ENCODE measurements at places on chromosomes 5 and 9. TPM values are rescaled to one million over a fixed set of nuclear protein-coding genes. Genes with fewer than 3 reads are reported as not detected.

DNA sequence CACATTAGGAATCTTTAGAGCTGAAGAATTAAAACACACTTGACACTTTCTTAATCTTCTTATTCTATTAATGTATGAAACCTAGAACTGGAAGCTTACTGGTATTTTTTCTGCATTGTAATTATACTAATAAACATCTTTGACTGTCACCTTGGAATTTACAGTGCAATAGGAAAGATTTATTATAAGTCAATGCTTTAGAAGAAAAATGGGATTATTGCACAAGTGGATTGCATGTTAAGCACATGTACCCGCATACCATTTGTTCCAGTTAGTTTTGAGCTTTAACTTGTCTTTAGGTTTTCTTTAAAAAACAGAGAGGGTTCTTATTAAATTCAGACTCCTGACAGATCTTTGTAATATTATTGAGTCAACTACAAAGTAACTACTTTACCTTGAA lies 278.5 kb downstream of the CCDC171 start:
- DNase-seq: no peak

DNA sequence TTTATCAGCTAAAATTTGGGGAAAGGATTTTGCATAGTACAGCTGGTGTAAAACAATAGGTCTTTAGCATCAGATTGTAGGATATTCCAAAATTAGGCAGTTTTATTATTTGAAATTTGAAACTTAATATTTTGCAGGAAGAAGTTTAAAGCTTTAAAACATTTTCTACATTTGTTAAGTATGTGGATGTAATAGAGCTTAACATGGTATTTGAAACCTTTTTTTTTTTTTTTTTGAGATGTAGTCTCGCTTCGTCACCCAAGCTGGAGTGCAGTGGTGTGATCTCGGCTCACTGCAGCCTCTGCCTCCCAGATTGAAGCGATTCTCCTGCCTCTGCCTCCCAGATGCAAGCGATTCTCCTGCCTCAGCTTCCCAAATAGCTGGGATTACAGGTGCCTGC lies 2.9 kb downstream of the DENND4C start:
- no peak for DNase-seq

DNA sequence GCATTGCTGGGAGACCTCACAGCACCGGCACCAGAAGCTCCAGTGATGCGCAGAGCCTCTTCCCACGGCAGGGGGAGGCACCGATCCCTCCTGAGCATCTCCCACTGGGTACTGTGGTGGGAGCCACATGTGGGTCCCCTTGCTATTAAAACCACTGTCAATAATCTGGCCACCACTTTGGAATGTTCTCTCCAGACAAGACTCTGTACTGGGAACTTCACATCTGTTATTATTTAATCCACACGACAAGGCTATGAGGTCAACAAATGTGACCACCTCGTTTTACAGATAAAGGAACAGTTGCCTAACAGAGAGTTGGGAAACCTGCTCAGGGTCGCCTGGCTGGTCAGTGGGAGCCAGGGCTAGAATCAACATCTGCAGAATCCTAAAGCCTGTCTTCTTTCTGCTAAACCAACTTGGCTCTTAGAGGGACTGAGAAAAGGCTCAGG lies 72.7 kb downstream of the EPB41L4B start:
- DNase-seq: no peak

GRCh38 chr5:16965581-16965980 lies 29.5 kb upstream of the MYO10 start:
- no peak for DNase-seq

- DNase-seq: no peak
Measured at GRCh38 chr9:32558408-32558934, 6.1 kb upstream of the TOPORS start.

GRCh38 chr5:124134941-124135340 lies 611.5 kb downstream of the ZNF608 start:
- DNase-seq: no peak

DNA sequence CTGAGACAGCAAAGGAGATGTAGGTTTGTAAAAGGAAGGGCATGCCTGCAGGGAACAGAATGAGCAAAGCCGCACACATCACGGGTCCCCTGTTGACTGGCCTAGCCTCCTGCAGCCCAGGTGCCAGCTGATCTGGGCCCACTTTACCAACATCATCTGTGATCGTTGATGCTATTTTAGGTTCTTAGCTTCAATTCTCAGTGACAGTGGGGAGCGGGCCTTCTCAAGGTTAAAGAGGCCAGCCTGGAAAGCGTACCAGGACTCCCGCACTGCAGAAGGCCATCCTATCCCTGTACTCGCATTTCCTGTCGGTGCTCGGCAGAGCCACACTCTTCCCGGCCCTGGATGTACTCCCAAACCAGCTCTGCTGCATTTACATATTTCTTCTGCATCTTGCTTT lies 213.5 kb upstream of the IRX1 start:
- no peak for DNase-seq

Gene INSYN2B
- not detected for total RNA-seq

- DNase-seq: no peak
Measured at GRCh38 chr9:108316066-108316465, 539.7 kb downstream of the ACTL7B start.

GRCh38 chr9:91192381-91193086 lies 169.2 kb downstream of the AUH start:
- no peak for DNase-seq

Gene GFI1B
- not detected for total RNA-seq

DNA sequence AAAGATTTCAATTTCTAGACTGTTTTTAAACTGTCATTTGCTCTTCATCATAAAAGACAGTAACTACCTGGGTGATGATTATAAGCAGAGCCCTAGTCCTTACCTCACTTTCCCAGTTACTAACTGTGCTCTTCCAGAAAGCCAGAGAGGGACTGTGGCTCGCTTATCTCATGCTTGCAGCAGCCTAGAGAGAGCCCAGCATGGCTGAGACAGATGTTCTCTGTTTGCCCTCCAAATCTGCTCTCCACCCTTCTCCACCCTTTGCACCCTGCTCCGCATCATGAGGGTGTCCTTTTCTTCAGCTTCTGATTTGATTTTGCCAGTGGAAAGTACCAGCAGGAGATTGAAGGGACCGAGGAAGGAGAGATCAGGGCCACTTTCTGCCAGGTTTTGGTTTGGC lies 61.2 kb upstream of the SELENOP start:
- no peak for DNase-seq

Gene DIAPH1
- total RNA-seq: 217 TPM

- DNase-seq: no peak
Measured at GRCh38 chr5:124229352-124229751, 517.1 kb downstream of the ZNF608 start.

GRCh38 chr9:137247135-137247915 lies 3.8 kb upstream of the STPG3 start:
- DNase-seq: no peak

Gene TNFSF8
- total RNA-seq: 73.2 TPM

All from CD8-positive, alpha-beta memory T cell (primary cell).